Mammary epithelial cell (primary cell): ENCODE measurements at places on chromosomes 1 and 21. TPM values are rescaled to one million over a fixed set of nuclear protein-coding genes. Genes with fewer than 3 reads are reported as not detected.

The MYCL gene
- total RNA-seq: 3.1 and 5.6 TPM in 2 replicates

The DYRK3 gene
- 23.2 and 45.4 TPM in 2 replicates for total RNA-seq

The OPTC gene
- total RNA-seq: not detected in 2 replicates

The BEND5 gene
- total RNA-seq: 0.51 and 0.56 TPM in 2 replicates

The KCNT2 gene
- not detected in 2 replicates for total RNA-seq

The CAMK1G gene
- not detected in 2 replicates for total RNA-seq

The MYBPH gene
- total RNA-seq: not detected in 2 replicates

The PTGFR gene
- total RNA-seq: not detected in 2 replicates

The ALPL gene
- total RNA-seq: not detected

The TMPRSS15 gene
- not detected in 2 replicates for total RNA-seq

The SYT11 gene
- total RNA-seq: 0.33 TPM

The GLMP gene
- total RNA-seq: 18.1 and 32.1 TPM in 2 replicates

The UTS2 gene
- not detected for total RNA-seq

The SHISAL2A gene
- total RNA-seq: 0.31 TPM in 1 of 2 replicates, not detected in the other

The KAZN gene
- 13.8 TPM for total RNA-seq

The CLDN17 gene
- total RNA-seq: not detected in 2 replicates
